ENCODE measurements at places on chromosomes 11 and 22.

GRCh38 chr11:74179234-74180052, 8.4 kb downstream of the PPME1 start:
- no peak for DNase-seq

GRCh38 chr11:19290356-19290755, 49.6 kb upstream of the E2F8 start:
- no peak for DNase-seq

DNA sequence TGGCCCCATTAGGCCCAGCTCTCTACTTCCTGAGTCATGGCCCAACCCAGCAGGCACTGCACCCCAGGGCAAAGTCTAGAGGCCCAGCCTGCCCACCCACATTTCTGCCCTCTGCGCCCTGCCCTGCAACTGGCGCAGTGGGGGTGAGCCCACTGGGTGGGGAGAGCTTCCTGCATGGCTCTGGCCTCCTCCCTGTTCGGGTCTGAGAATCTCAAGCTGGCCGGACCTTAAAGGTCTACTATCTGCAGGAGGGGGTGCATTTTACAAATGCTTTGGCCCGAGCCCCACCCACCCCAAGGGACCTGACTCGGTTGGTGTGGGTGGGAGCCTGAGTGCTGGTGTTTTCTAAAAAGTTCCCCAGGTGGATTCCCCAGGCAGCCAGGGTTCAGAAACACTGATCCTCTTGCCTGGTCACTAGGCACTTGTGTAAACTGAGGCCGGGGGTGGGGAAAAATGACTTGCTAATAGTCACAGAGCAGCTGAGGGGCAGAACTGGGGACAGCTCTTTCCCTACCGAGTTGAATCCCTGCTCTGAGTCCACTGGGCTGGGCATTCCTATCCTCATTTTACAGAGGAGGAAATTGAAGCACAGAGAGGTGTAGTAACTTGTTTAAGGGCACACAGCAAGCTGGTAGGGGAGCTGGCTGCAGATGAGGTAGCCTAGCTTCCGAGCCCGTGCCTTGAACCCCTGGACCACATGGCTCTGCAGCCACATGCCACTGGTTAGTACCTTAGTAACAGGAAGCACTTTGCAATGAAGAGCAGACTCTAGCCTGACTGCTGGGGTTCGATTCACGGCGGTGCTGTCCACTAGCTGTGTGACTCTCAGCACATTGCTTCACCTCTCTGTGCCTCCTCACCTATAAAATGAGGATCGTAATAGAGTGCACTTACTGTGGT, 36.3 kb downstream of the CD82 start:
- DNase-seq: no peak

- no peak for DNase-seq
Measured at GRCh38 chr11:105903113-105903512, 118.9 kb downstream of the MSANTD4 start.

GRCh38 chr22:43257549-43257948, 70.6 kb upstream of the TTLL12 start:
- peak; percentile 17 for DNase-seq

DNA sequence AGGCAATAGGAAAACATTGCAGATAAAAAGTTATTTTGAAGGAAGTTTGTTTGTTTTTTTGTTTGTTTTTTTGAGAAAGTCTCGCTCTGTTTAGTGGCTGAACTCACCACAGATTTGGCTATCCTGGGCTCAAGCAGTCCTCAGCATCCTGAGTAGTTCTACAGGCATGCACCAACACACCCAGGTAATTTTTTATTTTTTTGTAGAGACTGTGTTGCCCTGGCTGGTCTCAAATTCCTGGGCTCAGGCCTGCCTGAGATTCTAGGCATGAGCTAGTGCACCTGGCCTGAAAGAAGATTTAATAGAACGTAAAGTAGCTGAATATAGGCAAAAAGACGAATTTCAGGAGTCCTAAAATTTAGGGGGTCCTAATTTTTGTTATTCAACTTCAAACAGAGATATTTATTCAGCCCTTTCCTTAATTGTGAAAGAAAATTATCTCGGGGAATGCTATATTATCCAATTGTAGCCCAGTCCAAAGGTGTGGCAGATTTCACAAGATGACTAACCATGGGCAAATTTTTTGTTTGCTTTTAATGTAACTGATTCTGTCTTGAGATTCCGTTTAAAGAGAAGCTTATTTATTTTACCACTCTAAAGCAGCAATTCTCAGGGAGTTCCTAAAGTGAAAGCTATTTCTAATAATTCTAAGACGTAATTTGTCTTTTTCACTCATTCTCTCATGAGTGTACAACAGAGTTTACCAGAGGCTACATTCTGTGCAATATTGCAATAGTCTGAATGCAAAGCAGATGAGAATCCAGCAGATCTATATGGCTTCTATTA, 940 bp downstream of the IL18 start:
- no peak for DNase-seq

- no peak for DNase-seq
Measured at GRCh38 chr11:125179895-125180294, 15.3 kb downstream of the PKNOX2 start.

DNA sequence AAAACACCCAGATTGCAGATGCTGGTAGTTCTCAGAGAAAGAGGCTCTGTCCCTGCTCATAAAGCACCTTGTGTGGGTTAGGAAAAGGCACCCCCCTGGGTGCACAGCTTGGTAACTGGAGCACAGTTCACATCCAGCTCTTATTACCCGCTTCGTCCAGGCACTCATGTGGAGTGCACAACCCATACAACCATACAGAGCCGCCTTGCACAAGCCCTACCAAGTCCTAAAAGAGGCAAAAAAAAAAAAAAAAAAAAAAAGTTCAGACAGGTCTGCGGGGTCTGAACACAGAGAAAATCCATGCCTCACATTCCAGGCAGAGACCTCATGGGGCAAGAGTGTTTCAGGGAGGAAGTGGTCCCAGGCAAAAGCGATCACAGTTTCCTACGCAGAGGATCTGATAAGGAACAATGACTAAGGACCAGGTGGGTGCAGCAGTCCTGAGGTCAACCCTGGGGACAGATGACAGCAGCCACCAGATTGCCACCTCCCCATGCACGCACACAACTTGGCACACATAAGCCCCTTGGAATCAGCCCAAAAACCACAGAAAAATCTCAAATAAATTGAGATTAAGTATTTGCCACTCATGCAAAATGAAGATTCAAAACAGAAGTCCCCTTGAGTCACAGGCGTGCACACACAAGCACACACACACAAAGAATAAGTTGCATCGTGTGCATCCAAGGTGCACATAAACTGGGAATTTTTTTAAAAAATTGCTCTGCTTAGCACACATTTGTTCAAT, 12.3 kb downstream of the MB start:
- DNase-seq: no peak

GRCh38 chr11:71327156-71328085, 75.0 kb upstream of the SHANK2 start:
- DNase-seq: no peak

DNA sequence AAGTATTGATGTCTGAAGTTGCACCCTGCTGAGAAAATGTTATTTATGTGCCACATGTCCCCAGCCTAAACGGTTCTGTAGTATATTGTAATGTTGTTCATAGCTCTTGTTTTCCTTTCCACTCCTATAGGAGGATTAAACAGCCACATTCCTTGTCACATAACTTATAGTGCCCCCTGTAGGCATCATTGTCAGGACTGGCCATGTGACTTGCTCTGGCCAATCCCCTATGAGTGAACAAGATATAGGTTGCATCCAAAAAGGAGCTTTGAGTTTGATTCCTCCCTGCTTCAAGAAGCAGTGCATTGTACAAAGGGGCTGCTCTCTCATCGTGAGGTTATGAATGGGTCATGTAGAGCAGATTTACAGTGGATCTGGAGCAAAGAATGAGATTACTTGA, 717.6 kb upstream of the ANO5 start:
- no peak for DNase-seq

DNA sequence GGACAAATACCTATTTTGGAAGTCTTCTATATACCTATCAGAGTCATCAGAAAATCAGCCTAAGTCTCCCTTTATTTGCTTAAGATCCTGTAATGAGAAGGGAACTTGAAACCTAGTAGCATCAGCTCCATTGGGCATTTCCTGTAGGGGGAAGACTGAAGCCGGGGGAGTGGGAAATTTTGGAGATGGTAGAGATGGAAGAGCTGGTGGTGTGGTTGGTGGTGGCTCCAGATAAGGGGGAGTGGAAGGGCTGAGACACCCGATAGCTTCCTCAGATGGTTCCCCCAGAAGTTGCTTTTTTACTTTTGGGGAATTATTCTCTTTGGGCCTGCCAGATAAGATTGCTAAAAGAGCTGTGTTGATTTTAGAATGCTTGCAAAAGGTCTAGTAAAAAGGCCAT, 16.4 kb upstream of the EI24 start:
- no peak for DNase-seq

GRCh38 chr22:49229483-49230193, 598.0 kb downstream of the BRD1 start:
- DNase-seq: no peak

GRCh38 chr11:11157185-11157584, 195.9 kb downstream of the CSNK2A3 start:
- DNase-seq: no peak

Data from NCI-H2081 (cell line).